ELR (cell line): ENCODE measurements at places on chromosomes 4 and X.
A peak's percentile ranks its signal among the peaks of the same experiment; 100 is the strongest.

DNA sequence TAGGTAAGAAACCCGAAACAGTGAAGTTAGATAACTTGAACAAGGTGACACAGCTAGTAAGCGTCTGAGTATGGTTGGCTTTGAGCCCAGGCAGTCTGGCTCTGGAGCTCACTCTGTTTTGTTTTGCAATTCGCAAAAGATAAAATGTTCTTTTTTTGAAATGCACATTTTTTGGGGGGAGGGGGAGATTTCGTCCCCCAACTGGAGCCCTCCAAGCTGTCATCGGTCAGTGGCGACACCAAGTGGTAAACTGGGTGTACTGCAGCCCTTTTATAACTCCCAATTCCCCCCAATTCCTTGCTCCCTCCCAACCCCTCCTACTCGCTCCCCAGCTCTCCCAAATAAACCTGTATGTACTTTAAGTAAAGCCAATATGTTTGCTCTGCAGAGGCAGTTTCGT is 2.8 kb upstream of the CLCN5 start:
- DNase-seq, result peak; percentile 35

GRCh38 chr4:8267077-8267476 is 2.5 kb upstream of the HTRA3 start:
- peak; percentile 49 for DNase-seq

GRCh38 chr4:96585304-96585703 is 745.4 kb downstream of the PDHA2 start:
- no peak for DNase-seq

DNA sequence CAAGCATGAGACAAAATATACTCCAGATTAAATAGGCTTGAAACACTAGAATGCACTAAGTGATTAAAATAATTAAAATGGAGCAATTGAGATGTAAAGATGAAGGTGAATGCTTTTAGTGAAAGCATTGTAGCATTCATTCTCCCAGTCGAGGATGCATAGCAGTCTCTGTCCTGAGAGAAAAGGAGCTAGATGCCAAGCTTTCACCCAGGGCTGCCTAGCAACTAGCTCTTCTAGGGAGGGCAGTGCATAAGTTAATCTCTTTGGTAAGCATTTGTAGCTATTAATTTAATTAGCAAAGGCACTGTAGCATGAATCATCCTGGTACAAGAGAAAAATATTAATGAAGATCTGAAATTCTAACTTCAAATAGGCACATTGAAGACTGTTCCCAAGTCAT is 1014.8 kb downstream of the C4orf33 start:
- DNase-seq, result no peak

DNA sequence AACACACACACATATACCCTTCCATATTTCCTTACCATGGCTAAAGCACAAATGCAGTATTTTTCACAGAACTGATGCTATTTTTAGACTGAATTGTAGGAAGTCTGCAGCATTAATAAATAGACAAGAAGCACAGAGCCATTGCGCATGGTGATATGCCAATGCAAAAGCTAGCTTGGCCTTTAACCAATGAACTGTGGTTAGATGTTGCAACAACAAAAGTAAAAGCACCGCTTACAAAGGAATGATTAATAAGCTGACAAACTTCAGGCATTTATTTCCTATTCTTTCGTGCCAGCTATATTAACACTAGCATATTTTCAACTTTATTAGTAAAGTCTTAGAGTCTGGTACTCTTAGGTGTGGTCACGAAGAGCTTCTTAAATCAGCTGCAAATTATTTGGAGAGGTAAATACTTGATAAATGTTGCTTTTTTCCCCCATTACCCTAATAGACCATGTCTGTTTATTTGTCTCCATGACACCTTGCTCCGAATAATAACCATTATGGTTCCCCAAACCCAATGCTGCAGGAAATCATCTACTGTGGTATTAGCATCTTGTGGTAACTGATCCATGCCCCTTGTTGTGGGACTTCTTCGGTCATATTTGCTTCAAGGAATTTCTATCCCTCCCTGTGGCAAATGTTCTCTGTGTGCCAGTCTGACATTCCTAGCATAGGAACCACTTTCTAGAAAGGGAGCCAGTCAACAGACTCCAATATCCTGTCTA is 306.1 kb upstream of the TAPT1 start:
- DNase-seq, result peak; percentile 67

- no peak for DNase-seq
Observed at GRCh38 chr4:11338956-11339782, 89.5 kb downstream of the HS3ST1 start.

DNA sequence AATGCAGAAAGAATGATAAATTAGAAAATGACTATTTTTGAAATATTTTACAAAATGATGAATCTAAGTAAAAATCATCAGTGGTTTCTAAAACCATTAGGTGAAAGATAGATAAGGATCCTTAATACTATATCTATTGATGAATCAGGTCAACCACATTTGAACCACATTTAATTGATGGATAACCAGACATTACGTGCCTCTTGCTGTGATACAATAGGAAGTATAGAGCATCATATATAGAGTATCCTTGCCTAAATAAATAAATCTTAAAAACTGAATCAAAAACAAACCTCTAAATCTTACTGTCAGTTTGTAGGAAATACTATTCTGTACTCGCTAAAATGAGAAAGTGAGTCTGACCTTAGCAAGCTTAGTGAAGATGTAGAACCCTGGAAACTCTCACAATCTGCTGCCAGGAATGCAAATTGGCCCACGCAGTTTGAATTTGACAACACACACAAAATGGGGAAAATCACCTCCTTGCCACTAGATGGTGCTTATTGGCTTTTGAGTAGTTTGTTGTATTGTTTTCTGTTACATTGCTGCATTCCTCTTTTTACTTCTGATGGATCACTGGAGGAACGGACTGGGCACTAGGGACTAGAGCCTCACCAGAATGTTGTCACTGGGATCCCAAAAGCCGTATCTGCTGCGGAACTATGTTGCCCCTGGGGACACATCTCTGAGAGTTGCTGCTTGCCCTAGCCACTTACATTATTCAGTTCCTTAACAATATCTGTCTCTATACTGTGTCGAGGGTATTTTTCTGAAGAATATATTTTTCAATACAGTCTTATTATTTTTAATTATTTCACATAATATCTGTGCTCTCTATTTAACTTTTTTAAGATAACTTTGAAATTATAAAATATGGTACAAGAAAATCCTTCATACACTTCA is 25.4 kb upstream of the SLAIN2 start:
- DNase-seq, result peak; percentile 79

- DNase-seq, result no peak
Observed at GRCh38 chr4:152247271-152247975, 288.5 kb downstream of the FBXW7 start.

DNA sequence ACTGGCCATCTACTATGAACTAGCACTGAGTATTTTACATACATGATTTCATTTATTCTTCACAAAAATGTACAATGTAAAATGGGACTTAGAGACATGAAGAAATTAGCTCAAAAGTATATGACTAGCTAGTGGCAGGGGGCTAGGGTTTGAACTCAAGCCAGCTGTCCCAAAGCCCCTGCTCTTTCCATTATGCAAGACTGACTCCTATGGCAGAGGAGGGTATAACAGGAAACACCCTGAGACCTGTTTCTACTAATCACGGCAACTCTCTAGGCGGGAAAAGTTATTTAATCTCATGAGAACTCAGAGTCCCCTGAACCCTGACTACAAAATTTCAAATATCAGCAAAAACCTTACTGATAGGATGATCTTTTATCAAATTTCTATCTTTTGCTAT is 150.6 kb downstream of the PRDM5 start:
- DNase-seq, result no peak

GRCh38 chr4:6228158-6229067 is 28.1 kb upstream of the JAKMIP1 start:
- no peak for DNase-seq

DNA sequence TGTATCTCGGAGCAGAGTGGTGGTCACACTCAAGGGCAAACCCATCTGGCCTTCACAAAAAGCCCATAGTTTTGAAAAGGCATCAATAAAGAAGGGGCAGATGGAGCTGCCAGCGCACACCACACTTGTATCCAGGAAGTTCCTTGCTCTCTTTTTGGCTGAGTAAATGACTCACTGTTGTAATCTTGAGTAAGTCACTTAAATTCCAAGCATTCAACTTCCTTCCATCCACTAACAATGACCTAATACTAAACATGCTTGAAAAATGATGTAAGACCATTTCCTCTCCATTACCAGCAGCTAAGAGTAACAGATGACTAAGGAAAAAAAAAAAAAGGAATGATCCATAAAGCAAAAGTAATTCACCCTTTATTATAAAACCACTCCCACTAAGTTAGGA is 32.4 kb upstream of the MYOZ2 start:
- DNase-seq, result peak; percentile 96

GRCh38 chr4:163744861-163745260 is 250.4 kb downstream of the TMA16 start:
- DNase-seq, result no peak

DNA sequence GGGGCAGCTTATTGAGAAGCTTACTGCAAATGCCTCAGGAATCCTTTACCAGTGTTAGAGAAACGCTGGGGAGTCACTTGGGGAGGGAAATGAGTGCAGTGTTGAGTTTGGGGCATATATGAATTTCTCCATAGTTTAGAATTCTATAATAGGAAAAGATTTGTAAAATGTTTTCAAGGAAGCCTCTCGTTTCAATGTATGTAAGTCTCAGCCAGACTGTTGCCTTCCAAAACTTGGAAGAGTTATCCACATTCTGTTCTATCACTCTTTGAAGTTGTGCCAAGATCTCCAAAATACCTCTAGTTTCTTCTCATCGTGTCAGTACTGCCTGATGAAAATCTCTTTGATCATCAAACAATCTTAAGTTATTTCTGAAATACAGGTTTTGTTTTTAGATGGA is 565 bp upstream of the LRCH2 start:
- DNase-seq, result no peak

- no peak for DNase-seq
Observed at GRCh38 chr4:147723326-147723725, 8.6 kb upstream of the ARHGAP10 start.

DNA sequence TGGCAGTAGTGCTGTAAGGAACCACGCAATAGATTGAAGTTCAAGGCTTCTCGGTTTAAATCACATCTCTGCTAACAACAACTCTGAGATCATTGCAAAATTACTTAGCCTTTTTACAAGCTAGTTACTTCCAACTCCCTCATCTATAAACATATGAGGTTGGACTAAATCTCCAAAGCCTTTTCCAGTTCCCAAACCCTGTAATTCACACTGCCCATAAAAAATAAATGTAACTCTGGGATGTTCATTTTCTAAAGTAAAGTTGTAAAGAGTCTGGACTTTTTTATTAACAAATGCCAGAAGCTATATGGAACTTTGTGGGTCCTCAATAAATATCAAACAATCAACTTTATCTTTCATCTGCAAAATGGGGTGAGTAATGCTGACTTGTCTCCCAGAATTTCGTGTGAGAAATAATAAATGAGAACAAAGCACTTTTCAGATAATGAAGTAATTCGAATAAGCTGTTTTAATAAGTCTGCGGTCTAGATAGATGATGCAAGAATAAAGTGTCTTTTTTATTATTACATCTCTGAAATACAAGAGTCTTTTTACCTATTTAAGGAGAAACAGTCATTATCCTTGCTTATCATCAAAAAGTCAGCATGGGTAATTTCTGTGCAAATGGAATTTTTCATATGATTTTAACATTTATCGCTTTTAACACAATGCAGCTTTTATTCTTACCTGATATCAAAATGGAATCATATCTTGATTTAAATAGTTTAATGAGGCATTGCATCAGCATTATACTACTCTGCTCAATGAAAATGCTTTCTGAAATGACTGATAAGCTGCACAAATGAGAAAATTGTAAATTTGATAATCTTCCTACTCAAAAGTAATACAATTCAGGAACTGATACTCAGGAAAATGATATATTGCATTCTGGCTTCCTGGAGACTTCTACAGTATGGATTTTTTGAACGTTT is 252.6 kb downstream of the BANK1 start:
- peak; percentile 1 for DNase-seq

GRCh38 chr4:5126231-5126630 is 75.0 kb downstream of the STK32B start:
- DNase-seq, result no peak

DNA sequence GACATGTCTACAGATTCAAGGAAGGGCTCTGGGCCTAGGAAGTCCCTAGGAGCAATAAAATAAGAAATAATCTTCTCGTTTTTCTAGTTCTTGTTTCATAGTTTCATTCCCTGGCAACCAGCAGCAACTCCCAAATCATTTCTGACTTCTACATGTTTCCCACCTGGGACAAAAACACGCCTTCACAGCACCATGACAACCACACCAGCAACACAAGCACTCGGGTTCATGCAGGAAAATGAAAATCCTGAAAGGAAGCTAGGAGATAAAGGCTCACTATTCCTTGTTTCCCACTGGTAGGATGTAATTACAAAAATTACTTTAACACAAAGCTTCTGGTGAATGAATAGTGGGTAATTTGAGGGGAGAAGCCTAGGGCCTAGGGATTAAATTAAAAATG is 158.9 kb downstream of the ADAMTS3 start:
- DNase-seq, result no peak

- no peak for DNase-seq
Observed at GRCh38 chrX:7115557-7115956, 32.0 kb upstream of the STS start.

DNA sequence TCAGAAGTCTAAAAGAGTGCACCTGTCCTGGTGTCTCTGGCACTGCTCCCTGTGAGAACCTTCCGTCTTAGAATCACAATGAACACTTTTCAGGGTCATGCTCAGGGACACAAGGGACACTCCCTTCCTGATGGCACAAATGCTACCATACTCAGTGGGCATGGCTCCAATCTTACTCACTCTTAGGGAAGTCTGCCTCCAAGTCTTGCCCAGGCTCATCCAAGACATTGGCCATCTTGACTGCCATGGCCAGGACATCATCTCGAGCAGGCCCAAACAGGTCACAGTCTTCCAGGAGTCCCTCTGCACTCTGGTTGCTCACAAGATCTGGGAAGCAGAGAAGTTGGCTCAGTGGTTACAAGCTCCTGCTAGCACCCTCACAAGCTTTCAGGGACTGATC is 8.8 kb downstream of the ZMYM3 start:
- no peak for DNase-seq
